Renal pelvis (tissue), 12 donors: ENCODE measurements at places on chromosomes 7 and 10. TPM values are rescaled to one million over a fixed set of nuclear protein-coding genes. Genes with fewer than 3 reads are reported as not detected.

Gene PCDH15
- polyA plus RNA-seq: 5.5 TPM

Gene TEX47
- not detected for polyA plus RNA-seq

Gene CEP55
- 15.7 TPM for polyA plus RNA-seq

Gene STOX1
- polyA plus RNA-seq: 10.0 TPM

Gene CPA2
- 0.33 TPM for polyA plus RNA-seq

DNA sequence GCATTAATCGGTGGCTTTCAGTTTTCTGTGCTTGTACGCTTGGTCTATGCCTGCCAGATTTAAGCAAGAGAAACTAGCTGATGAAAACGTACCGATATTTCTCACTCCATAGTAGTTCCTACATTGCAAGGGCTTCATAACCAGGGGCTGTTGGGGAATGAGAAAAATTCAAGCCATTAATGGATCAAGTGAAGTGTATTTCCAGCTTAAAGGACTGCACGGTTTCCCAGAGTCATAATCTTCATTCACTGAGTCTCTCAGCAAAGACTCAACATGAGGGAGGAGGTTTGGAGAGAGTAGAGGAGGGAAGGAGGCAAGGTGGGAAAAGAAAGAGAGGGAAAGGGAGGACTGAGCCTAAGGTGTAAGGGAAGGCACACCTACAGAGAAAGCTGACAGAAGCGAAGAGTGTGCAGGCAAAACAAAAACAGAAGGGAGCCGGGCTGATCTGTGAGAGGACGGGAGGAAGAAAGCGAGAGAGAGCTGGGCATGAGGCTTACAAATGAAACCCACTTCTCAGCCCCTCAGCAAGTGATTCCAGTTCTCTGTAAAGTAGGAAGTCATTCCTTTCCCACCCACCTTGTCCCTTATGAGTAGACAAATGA is 625 bp downstream of the GIMAP2 start:
- DNase-seq: no peak
